ENCODE measurements at places on chromosomes 7 and 10. TPM values are rescaled to one million over a fixed set of nuclear protein-coding genes. Genes with fewer than 3 reads are reported as not detected.

Gene EPO
- total RNA-seq, result not detected

GRCh38 chr7:30038196-30038980 is 10.2 kb downstream of the PLEKHA8 start:
- no peaks in the 10 kb centered on the region for H3K4me1 ChIP-seq
- H3K36me3 ChIP-seq, result no peaks in the 10 kb centered on the region
- DNase-seq, result no peak
- no peak overlapping the region for H3K4me3 ChIP-seq
- H3K27me3 ChIP-seq, result no peaks in the 10 kb centered on the region
- no peak overlapping the region for H3K27ac ChIP-seq

GRCh38 chr10:103041391-103041790 is 123.3 kb downstream of the CNNM2 start:
- H3K4me3 ChIP-seq, result no peak overlapping the region
- peaks cover 4% of the 10 kb centered on the region for H3K4me1 ChIP-seq
- no peak overlapping the region for H3K27ac ChIP-seq
- no peaks in the 10 kb centered on the region for H3K27me3 ChIP-seq
- DNase-seq, result no peak

DNA sequence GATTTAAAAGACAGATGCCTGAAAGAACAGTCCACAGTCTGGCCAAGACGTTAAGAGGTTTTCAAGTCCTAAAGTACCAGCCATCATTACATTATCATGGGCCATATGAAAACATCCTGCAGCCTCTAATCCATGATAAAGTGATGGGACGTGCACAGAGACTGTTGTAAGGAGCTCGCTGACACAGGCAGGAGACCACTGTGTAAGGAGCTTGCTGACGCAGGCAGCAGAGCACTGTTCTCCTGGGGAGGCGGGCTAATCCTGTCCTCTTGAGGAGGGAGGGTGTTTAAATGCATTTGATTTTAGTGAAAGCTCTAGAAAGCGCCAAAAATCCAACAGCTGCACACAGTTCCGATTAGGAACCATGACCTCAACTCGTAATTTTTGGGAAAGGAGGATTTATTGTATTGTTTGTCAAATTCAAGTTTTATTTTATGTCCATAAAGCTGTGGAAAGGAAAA is 16.9 kb downstream of the SVIL start:
- no peak overlapping the region for H3K27ac ChIP-seq
- no peak for DNase-seq
- H3K4me1 ChIP-seq, result no peaks in the 10 kb centered on the region
- H3K4me3 ChIP-seq, result no peak overlapping the region

Gene INHBA
- total RNA-seq, result not detected

- no peak overlapping the region for H3K27ac ChIP-seq
- no peak overlapping the region for H3K4me3 ChIP-seq
- no peak for DNase-seq
- no peaks in the 10 kb centered on the region for H3K36me3 ChIP-seq
- no peaks in the 10 kb centered on the region for H3K4me1 ChIP-seq
- H3K27me3 ChIP-seq, result no peaks in the 10 kb centered on the region
These were observed 53.9 kb upstream of the ARID5B start for GRCh38 chr10:61847640-61848039.

DNA sequence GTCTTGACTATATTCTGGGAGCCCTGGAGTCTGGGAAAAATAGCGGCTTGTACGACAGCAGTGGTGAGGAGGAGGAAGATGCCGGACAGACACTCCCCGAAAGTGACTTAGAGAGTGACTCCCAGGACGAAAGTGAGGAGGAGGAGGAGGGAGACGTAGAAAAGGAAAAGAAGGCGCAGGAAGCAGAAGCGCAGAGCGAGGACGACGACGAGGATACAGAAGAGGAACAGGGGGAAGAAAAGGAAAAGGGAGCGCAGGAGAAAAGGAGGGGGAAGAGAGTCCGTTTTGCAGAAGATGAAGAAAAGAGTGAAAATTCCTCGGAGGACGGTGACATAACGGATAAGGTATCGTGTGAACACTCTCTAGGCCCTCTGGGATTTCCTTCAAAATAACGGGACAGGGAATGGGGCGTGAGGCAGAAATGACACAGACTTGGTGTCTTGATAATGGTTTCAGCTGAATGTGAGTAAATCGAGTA is 908 bp downstream of the NOM1 start:
- DNase-seq, result no peak
- no peaks in the 10 kb centered on the region for H3K27me3 ChIP-seq
- H3K27ac ChIP-seq, result peak overlapping the region; percentile 65
- peaks cover 31% of the 10 kb centered on the region for H3K4me1 ChIP-seq
- peak overlapping the region; percentile 61 for H3K4me3 ChIP-seq
- no peaks in the 10 kb centered on the region for H3K36me3 ChIP-seq

GRCh38 chr7:121591926-121592325 is 195.8 kb upstream of the FAM3C start:
- no peak for DNase-seq
- H3K4me1 ChIP-seq, result no peaks in the 10 kb centered on the region
- H3K4me3 ChIP-seq, result no peak overlapping the region
- no peaks in the 10 kb centered on the region for H3K36me3 ChIP-seq
- H3K27me3 ChIP-seq, result peaks cover 4% of the 10 kb centered on the region
- H3K27ac ChIP-seq, result no peak overlapping the region

Gene CCDC172
- total RNA-seq, result not detected

DNA sequence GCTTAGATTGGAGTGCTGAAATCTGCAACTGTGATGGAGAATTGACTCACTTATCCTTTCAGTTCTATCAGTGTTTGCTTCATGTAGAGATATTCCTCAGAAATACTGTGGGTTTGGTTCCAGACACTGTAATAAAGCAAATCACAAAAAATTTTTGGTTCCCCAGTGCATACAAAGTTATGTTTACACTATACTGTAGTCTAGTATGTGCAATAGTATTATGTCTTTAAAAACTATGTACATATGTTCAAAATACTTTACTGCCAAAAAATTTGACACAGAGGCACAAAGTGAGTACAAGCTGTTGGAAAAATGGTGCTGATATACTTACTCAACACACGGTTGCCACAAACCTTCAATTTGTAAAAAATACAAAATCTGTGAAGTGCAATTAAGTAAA is 112.5 kb downstream of the EPC1 start:
- no peak overlapping the region for H3K4me3 ChIP-seq
- H3K27ac ChIP-seq, result no peak overlapping the region
- H3K36me3 ChIP-seq, result no peaks in the 10 kb centered on the region
- no peaks in the 10 kb centered on the region for H3K27me3 ChIP-seq

GRCh38 chr10:16231734-16232435 is 204.9 kb upstream of the PTER start:
- H3K27ac ChIP-seq, result no peak overlapping the region
- no peaks in the 10 kb centered on the region for H3K4me1 ChIP-seq
- H3K36me3 ChIP-seq, result no peaks in the 10 kb centered on the region
- H3K4me3 ChIP-seq, result no peak overlapping the region
- no peaks in the 10 kb centered on the region for H3K27me3 ChIP-seq

Gene VAX1
- total RNA-seq, result not detected

- no peak overlapping the region for H3K27ac ChIP-seq
- H3K27me3 ChIP-seq, result no peaks in the 10 kb centered on the region
- H3K4me3 ChIP-seq, result no peak overlapping the region
- DNase-seq, result no peak
- no peaks in the 10 kb centered on the region for H3K36me3 ChIP-seq
- peaks cover 6% of the 10 kb centered on the region for H3K4me1 ChIP-seq
These were observed 24.2 kb upstream of the LIPN start for GRCh38 chr10:88735661-88736060.

- no peak for DNase-seq
- H3K36me3 ChIP-seq, result peaks cover 13% of the 10 kb centered on the region
- no peak overlapping the region for H3K27ac ChIP-seq
- H3K27me3 ChIP-seq, result no peaks in the 10 kb centered on the region
- no peaks in the 10 kb centered on the region for H3K4me1 ChIP-seq
- no peak overlapping the region for H3K4me3 ChIP-seq
These were observed 23.5 kb downstream of the BCCIP start for GRCh38 chr10:125846894-125847293.

Gene PAPOLB
- 0.07 TPM for total RNA-seq

GRCh38 chr10:80518807-80519360 is 18.8 kb upstream of the SH2D4B start:
- H3K36me3 ChIP-seq, result peaks cover 44% of the 10 kb centered on the region
- H3K4me3 ChIP-seq, result no peak overlapping the region
- H3K4me1 ChIP-seq, result peaks cover 16% of the 10 kb centered on the region
- H3K27me3 ChIP-seq, result no peaks in the 10 kb centered on the region
- peak overlapping the region; percentile 50 for H3K27ac ChIP-seq

DNA sequence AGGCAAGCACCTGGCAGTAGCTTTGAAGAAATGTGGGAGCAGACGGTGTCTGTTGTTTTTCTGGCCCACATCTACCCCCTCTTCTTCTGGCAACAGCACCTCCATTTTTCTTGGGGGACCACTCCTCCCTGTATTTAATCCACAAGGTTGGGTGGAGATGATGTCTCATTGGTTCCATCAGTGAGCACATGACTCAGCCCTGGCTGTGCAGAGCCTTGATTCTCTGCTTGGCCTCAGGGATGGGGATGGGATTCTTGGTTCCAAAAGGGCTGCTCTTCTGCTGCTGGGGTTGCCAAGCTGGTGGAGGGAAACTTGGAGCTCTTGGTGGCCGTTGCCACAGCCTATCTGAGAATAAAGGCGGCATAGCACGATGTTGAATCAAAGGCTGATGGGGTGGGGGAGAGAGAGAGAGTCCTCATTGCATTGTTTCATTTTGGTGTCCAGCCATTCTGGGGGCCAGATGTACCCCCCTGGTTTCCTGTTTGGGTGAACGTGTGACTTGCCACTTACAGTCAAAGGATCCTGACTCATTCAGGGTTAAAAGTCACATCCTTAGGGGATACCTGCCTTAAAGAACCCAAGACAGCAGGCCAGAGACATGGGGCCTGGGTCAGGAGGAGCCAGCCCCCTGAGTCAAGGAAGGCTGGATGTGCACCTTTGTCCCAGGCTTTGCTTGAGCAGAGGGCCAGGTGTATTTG is 25.9 kb downstream of the GRK5 start:
- no peak overlapping the region for H3K4me3 ChIP-seq
- H3K27ac ChIP-seq, result no peak overlapping the region
- no peaks in the 10 kb centered on the region for H3K27me3 ChIP-seq
- no peak for DNase-seq

GRCh38 chr7:133560900-133561299 is 308.0 kb downstream of the EXOC4 start:
- H3K4me1 ChIP-seq, result no peaks in the 10 kb centered on the region
- no peaks in the 10 kb centered on the region for H3K36me3 ChIP-seq
- H3K4me3 ChIP-seq, result no peak overlapping the region
- H3K27me3 ChIP-seq, result no peaks in the 10 kb centered on the region

DNA sequence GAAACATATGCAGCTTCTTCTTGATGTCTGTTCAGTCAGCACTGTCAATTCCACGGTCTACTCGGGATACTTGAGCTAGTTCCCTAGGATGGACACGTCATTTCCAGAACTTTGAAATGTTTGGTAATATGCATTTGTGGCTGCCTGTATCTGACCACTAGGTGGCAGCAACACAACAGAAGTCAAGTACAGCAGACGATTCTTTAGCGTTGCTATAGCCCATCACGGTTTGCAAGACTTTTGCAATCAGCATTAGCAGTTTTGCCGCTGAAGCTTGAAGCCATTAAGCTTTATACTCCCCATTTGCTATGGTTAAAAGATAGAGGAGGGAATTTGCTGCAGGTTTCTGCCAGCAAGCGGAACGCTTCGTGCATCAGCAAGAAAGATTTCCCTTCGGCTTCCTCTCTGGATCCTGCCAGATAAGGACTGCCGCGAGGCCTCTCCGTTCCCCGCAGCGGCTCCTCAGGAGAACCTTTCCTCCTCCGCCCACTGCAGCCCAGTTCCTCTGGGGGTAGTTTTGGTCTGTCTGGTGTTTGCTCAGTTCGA is 63.5 kb downstream of the ABCC2 start:
- peaks cover 7% of the 10 kb centered on the region for H3K27me3 ChIP-seq
- peak; percentile 85 for DNase-seq
- peaks cover 10% of the 10 kb centered on the region for H3K4me1 ChIP-seq
- H3K27ac ChIP-seq, result no peak overlapping the region
- no peaks in the 10 kb centered on the region for H3K36me3 ChIP-seq
- H3K4me3 ChIP-seq, result peak overlapping the region; percentile 61

GRCh38 chr7:106915873-106916272 is 50.8 kb downstream of the PIK3CG start:
- H3K4me3 ChIP-seq, result no peak overlapping the region
- DNase-seq, result no peak
- H3K36me3 ChIP-seq, result no peaks in the 10 kb centered on the region
- H3K27ac ChIP-seq, result no peak overlapping the region

DNA sequence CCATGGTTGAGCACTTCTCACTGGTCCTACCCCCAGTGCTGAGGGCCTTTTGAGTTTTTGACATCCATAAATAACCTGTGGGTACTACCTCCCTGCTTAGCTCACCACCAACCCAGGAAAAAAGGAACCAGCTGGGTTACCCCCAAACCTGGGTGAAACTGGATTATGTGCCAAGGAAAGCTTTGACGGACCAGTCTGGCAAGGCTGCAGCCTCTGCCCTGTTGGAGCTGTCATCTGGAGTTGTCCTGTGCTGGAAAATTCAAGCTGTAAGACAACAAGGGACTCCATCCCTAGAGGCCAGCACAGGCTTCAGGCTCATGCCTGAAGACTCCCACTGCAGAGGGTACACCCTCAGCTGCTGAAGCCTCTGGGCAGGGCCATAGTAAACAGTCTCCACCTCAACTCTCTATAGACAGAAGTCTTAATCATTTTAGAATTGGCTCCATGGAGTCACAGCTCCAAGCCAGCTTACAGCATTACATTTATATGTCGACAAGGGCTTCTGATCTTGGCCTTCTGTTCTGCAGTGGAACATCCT is 115.5 kb upstream of the AFAP1L2 start:
- H3K4me1 ChIP-seq, result peaks cover 91% of the 10 kb centered on the region
- no peak for DNase-seq
- no peak overlapping the region for H3K4me3 ChIP-seq
- no peak overlapping the region for H3K27ac ChIP-seq
- H3K27me3 ChIP-seq, result no peaks in the 10 kb centered on the region

GRCh38 chr7:27237735-27238334 is 4.8 kb upstream of the EVX1 start:
- DNase-seq, result no peak
- no peak overlapping the region for H3K4me3 ChIP-seq
- H3K27ac ChIP-seq, result no peak overlapping the region
- peaks cover 87% of the 10 kb centered on the region for H3K27me3 ChIP-seq
- peaks cover 35% of the 10 kb centered on the region for H3K4me1 ChIP-seq

Gene DPCD
- 2.2 TPM for total RNA-seq

DNA sequence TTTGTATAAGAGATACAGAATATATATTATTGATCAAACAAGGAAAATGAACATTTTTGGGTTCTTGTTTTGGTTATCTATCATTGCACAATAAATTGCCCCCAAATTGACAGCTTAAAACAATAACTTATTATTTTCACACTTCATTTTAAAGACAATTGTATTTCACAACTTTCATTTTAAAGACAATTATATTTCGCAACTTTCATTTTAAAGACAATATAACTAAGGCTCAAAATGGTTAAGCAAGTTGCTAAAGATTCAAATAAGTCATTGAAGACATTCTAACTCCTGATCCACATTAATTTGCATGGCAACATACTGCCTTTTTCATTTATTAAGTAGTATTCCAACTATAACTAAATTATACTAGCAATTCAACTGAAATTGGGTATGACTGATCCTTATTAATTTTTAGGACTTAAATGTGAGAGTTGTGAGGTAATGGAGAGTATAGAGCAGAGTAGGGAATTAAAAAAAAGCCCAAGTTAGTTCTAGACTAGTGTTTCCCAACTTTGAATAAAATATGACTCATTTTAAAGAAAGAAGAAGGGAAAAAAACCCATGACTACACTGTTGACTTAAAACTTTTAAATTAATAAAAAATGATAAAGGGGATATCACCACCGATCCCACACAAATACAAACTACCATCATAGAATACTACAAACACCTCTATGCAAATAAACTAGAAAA is 9.9 kb upstream of the STEAP2 start:
- no peaks in the 10 kb centered on the region for H3K27me3 ChIP-seq
- no peaks in the 10 kb centered on the region for H3K4me1 ChIP-seq
- no peak overlapping the region for H3K4me3 ChIP-seq
- no peaks in the 10 kb centered on the region for H3K36me3 ChIP-seq
